Thymus (tissue), 14 donors: ENCODE measurements at places on chromosomes 5 and 9. TPM values are rescaled to one million over a fixed set of nuclear protein-coding genes. Genes with fewer than 3 reads are reported as not detected.
A peak's percentile ranks its signal among the peaks of the same experiment; 100 is the strongest.

DNA sequence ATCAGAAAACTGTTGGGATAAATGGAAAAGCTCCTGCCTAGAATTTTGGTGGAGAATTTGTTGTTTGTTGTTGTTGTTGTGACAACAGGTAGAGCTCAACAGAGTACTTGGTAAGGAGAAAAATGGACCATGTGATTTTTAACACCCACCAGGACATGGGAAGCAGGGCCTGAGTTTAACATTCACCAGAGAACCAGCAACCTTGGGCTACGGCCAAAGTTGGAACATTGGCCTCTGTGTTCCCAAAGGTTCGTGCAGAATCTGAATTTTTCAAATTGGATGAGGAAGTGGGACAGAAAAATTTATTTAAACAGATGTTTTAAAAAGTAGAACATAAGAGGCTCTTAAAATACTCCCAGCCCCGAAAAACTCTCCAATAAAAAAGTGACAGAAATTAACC lies 127.0 kb downstream of the GNA14 start:
- H3K4me1 ChIP-seq, result no peaks in the 10 kb centered on the region
- no peak for DNase-seq
- H3K4me3 ChIP-seq, result no peak overlapping the region
- H3K27ac ChIP-seq, result no peak overlapping the region

DNA sequence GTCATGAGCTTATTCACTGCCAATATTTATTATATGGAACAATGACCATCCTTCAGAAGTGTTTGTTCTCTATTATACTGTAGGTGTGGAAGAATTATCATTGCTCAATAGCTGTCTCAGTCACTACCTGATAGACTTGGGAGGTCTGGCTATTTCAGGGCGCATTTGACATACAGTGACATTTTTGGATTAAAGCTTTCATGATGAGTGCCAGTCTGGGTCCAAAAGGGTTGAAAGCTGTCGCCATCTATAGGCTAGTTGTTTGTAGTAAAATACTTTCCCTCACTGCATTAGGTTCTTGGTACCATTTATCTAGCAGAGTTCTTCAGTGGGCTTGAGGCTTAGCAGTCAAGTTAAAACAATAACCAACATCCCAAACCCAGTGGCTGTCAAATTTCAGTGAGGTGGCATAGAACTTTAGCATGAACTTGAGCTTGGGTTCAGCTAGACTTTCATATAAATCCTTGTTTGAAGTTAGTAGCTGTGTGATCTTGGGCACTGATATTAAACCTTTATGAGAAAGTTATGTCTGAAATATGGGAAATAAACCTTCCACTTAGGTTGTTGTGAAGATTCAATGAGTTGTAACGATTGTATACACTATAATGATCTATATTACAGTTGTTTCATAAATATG lies 110.5 kb upstream of the CDKN2B start:
- no peak overlapping the region for H3K4me3 ChIP-seq
- DNase-seq, result peak; percentile 39
- no peaks in the 10 kb centered on the region for H3K36me3 ChIP-seq
- H3K4me1 ChIP-seq, result no peaks in the 10 kb centered on the region

GRCh38 chr9:129570450-129571297 lies 50.2 kb downstream of the C9orf50 start:
- H3K36me3 ChIP-seq, result no peaks in the 10 kb centered on the region
- no peak for DNase-seq
- H3K4me3 ChIP-seq, result no peak overlapping the region
- H3K4me1 ChIP-seq, result no peaks in the 10 kb centered on the region
- H3K27ac ChIP-seq, result no peak overlapping the region

CENPH gene
- polyA plus RNA-seq, result 9.4 TPM
